ENCODE measurements at places on chromosomes 1 and 21.

DNA sequence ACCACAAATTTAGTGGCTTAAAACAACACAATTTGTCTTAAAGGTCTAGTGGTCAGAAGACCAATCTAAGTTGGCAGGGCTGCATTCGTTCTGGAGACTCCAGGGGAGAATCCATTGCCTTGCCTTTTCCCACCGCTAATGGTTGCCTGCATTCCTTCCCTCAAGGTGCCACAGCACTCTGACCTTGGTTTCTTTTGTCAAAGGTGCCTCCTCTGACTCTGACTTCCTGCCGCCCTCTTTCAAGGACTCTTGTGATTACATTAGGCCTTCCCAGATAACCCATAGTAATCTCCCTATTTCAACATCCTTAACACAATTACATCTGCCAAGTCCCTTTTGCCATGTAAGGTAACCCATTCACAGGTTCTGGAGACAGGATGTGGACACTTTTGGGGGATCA lies 145.3 kb downstream of the S1PR1 start:
- no peak for DNase-seq

DNA sequence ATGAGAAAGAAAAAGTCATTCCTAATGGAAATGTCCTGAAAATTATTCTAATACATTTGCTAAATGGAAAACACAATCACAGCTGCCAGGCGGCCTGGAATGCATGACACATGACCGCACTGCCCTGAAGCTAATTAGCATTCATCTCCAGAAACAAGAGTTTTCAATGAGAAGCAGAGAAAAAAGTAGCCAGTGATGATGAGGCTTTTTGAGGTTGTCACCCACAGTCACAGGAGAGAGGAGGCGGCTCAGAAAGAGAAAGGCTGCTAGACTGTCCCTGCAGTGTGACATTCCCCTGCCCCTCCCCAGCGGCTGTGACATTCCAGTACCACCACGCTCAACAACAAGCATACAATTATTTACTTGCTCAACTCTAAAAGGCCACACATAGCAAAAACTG lies 122.9 kb upstream of the KRTAP19-8 start:
- DNase-seq: no peak

- DNase-seq: no peak
These were observed 77.0 kb downstream of the ALPL start for GRCh38 chr1:21586222-21586621.

- no peak for DNase-seq
These were observed 224.4 kb downstream of the PTPRU start for GRCh38 chr1:29460694-29461093.

DNA sequence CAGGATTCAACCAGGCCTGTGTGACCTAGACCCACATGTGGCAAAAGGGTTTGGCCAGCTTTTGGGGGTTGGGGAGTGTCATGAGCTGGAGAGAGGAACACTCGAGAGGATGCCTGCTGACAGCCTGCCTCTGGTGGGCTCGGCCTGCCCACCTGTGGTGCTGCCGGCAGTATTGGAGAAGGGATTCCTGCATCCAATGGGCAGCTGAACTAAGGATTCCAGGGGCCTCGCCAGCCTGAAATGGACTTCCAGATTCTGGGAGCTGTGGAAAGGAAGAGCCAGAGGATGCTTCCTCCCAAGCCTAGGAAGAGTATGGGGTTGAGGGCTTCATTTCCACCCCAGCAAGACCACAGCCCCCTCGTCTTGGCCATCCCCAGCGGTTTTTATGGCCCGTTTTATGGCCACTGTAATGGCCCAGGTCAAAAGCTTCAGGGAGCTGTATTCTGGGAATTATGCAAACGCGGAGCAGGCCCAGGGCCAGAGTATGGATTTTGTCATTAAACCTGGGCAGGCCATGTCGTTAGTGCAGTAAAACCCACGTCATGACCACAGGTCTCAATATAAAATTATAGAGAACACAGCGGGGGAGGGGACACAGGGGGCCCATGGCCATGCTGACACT lies 63.6 kb downstream of the TMEM53 start:
- DNase-seq: no peak

DNA sequence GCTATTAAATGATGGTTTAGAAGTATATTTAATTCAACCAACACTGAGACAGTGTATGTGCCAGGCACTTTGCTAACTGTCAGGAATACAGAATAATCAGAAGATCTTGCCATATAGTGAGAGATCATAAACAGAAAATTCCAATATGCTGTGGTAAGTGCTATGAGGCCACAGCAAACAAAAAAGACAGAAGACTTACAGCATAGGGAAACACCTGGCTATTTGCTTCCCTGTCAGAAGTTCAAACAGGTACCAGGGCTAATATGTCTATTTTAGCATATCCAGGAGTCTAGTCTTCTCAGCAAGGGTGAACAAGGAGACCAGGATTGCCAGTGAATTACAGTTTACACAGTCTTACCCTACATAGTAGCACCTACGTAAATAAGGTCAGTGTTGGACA lies 30.4 kb downstream of the TRIT1 start:
- no peak for DNase-seq

DNA sequence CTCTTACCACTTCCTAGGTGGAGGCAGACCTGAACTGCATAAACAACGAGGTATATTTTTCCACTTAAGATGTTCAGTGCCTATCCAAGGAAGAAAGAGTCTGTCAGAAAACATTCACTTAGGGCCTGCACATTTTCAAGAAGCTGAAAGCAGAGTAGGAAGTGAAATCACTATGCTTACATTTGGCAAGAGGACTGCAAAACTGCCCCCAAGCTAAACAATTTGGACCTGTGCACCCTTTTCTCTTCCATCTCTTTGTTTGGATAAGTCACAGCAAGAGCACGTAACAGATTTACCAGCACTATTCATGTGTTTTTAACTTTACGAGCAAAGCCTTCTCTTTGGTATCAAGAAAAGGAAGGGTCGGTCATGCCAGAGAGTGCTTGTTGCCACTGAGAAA lies 13.2 kb upstream of the BEND5 start:
- no peak for DNase-seq

GRCh38 chr1:61449410-61449809 lies 275.5 kb downstream of the TM2D1 start:
- DNase-seq: no peak

- no peak for DNase-seq
These were observed 44.3 kb upstream of the GTF2B start for GRCh38 chr1:88935522-88936222.

GRCh38 chr1:2948001-2948750 lies 73.1 kb upstream of the ACTRT2 start:
- no peak for DNase-seq

- DNase-seq: no peak
These were observed 52.8 kb downstream of the TOMM20 start for GRCh38 chr1:235075777-235076308.

- no peak for DNase-seq
These were observed 1.1 kb downstream of the THEM4 start for GRCh38 chr1:151908228-151908691.

GRCh38 chr1:237875291-237875690 lies 15.4 kb downstream of the ZP4 start:
- DNase-seq: no peak

DNA sequence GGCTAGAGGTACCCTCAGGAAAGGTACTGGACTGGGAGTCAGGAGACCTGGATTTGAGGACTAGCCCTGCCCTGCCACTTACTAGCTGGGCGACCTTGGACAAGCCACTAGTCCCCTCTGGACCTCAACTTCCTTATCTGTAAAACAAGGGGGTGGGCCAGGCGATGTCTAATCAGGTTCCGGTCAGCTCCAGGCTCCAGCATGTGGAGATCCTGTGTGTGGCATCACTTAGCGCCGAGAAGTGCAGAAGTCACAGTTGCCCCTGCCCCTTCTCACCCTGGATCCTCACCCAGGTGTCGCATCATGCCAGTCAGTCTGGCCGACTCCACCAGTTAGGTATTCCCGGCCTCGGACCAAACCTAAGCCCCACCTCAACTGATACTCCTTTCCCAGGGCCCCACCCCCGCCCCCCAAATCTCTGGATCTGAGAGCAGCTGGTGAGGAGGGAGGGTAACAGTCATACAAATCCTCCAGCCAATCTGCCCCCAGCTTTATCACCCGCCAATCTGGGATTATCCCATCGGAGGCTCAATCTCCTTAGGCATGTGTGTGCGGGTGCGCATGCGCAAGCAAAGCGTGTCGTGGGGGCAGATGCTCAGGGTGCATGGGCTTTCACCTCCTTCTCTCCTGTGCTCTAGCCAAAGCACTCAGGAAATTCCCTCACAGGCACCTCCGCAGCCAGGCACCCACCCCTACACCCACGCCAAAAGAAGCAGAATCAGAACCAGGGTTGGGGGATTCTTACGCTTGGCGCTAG lies 5.4 kb downstream of the CELF3 start:
- DNase-seq: no peak

- no peak for DNase-seq
These were observed 566.1 kb downstream of the PTPRU start for GRCh38 chr1:29802181-29803068.

DNA sequence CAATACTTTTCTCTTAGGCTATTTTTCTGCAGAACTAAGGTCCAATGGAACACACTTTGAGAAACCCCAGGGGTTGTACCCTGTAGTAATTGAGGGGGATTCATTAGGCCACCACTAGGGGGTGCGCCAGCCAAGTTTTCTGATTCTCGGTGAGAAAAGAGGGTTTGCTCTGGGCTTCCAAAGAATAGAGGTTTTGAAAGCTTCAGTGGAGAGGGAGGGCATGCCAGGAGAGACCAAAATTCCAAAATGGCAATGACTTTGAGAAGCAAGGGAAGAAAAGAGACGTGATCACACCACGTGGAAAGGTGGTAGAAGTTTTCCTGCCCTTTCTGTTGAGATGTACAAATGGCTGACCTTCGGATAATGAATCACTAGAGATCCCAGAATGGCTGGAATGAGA lies 323.3 kb downstream of the RPS6KC1 start:
- DNase-seq: no peak

DNA sequence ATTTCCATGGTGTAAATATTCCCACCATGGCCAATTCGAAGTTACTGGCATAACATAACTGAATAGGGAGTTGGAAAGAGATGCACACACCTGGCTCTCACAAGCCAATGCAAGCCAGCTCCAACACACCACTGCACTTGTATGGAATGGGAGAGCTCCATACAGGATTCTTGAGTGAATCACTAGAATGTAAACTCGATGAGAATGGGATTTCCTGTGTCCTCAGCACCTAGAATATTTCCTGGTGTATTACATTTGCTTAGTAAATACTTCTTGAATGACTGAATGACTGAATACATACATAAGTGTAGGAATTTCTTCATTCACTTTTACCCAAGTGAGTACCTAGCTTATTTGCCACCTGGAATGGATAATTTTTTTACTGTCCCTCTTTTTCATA lies 16.2 kb upstream of the PPIE start:
- DNase-seq: no peak

DNA sequence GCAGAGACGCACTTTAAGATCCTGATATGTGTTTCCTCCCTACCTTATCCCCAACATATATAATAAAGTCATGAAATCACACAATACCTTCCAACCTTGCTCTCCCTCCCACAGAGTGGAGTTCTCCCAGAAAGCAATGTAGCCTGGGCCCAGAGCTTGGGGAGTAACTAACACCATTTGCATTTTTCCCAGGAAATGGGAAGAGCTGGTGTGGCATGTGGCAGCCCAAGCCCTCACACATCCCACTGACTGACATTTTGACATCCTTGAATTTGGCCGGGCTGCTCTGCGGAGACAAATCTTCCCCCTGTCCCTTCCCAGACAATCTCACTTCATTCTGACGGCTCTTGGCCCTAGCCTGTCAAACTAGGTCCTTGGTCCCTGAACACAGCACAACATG lies 37.0 kb upstream of the ATP2B4 start:
- DNase-seq: no peak

GRCh38 chr1:183911285-183911684 lies 106.4 kb downstream of the RGL1 start:
- no peak for DNase-seq

DNA sequence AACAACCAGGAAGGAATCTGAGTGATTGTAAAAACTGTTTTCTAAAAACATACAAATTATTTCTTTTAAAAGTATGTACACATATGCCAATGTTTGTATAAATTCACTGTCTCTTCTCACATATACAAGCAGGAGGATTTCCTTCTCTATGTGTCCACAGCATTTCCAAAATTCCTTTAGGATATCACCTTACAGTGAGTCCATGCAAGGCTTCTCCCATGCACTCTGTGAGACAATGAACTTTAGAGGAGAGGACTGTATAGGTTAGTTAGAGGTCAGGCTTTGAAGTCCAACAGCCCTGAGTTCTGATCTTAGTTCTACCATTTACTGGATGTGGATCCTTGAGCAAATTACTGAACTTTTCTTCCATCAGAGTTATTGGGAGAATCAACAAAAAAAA lies 34.1 kb upstream of the USH2A start:
- DNase-seq: no peak

All from AG04449 (cell line).